ENCODE measurements at places on chromosomes 12 and 14. TPM values are rescaled to one million over a fixed set of nuclear protein-coding genes. Genes with fewer than 3 reads are reported as not detected.

Gene PTPRR
- total RNA-seq, result 2.7 TPM

Gene PARPBP
- total RNA-seq, result 17.1 TPM

Gene RNASE4
- 9.5 TPM for total RNA-seq

Gene HOXC12
- not detected for total RNA-seq

Gene FERMT2
- total RNA-seq, result 115 TPM

Gene TCL1B
- total RNA-seq, result not detected

Gene PLEK2
- 28.0 TPM for total RNA-seq

Gene ADCY4
- total RNA-seq, result 26.8 TPM

Gene PRH2
- total RNA-seq, result not detected

Gene PMCH
- total RNA-seq, result not detected

Gene IL26
- not detected for total RNA-seq

Gene TC2N
- total RNA-seq, result 1.0 TPM

Gene TAS2R20
- 0.13 TPM for total RNA-seq

Gene DNAH10
- total RNA-seq, result not detected

Gene SVOP
- total RNA-seq, result not detected

Gene C12orf76
- 7.2 TPM for total RNA-seq

Gene MYH6
- 0.05 TPM for total RNA-seq

Gene C14orf132
- 2.2 TPM for total RNA-seq

Gene SMIM10L1
- total RNA-seq, result 6.6 TPM

Gene RASSF9
- total RNA-seq, result 1.1 TPM

Gene DHH
- total RNA-seq, result 3.5 TPM

Gene GPR132
- 0.13 TPM for total RNA-seq

Gene KIF26A
- total RNA-seq, result 9.4 TPM

Gene KLRG1
- total RNA-seq, result 1.1 TPM

Gene APOF
- total RNA-seq, result not detected

Gene TSPAN19
- total RNA-seq, result not detected

Gene FAM181A
- total RNA-seq, result not detected

Gene PTGDR
- total RNA-seq, result not detected

Gene AKAP3
- total RNA-seq, result 1.3 TPM

Gene OR4E2
- total RNA-seq, result not detected

Data from mammary microvascular endothelial cell (primary cell).